ENCODE measurements at places on chromosomes 6 and 20.

DNA sequence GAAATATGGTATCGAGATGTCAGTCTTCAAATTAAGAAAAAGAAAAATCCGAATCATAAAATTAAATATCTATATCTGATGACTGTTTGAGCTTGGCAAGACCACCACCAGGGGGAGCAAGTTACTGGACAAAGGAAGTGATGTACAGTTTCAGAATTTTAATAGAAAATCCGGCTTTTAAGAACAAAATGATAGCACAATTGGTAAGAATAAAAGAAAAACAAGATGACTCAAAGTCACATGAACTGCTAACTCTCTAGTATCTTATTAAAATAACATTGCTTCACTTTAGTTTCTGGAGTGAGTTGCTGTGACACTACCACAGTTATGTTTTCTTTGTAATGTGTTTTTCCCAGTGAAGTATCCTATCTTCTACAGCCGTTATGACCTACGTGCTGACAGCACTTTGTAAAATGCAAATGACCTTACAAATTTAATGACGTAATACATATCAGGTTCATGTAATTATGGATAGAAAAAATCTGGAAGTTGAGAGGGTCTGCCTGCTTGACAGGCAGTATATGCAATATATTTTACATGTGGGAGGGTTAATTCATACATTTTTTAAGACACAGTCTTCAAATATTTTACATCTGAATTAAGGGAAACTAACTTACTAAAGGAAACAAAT lies 405.3 kb upstream of the HS3ST5 start:
- DNase-seq: peak; percentile 5

DNA sequence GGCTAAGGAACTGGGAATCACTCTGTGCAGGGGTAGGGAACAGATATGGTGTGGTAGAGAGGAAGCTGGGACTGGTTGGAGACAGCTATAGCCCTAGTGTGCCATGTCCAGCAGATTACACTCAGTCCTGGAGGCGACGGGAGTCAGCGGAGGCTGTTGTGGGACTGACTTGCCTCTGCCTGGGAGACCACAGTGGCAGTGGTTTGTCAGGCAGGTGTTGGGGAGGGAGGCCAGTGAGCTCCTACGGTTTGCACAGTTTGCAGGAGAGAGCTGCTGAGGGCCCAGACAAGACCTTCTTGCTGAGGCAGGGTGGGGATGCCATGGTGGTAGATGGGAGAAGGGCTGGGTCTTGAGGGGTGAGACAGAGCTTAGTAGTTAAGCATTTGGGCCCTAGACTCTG lies 4.9 kb downstream of the PLCG1 start:
- no peak for DNase-seq

DNA sequence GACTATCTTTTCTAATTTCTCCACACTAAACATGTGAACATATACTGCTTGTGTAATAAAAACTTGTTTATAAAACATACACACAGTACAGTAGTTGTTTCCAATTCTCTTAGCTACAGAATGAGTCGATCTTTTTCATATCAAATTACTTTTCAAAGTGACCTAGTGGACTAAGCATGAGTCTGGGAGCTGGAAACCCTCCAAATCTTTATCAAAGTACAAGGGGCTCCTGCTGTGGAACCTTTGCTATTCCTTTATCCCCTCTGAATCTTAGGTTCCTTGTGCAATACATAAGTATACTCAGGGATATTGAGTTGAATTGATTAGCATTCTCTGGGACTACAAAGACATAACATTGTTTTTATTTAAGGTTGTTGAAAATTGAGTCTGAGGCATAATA lies 48.7 kb upstream of the TAB2 start:
- no peak for DNase-seq

DNA sequence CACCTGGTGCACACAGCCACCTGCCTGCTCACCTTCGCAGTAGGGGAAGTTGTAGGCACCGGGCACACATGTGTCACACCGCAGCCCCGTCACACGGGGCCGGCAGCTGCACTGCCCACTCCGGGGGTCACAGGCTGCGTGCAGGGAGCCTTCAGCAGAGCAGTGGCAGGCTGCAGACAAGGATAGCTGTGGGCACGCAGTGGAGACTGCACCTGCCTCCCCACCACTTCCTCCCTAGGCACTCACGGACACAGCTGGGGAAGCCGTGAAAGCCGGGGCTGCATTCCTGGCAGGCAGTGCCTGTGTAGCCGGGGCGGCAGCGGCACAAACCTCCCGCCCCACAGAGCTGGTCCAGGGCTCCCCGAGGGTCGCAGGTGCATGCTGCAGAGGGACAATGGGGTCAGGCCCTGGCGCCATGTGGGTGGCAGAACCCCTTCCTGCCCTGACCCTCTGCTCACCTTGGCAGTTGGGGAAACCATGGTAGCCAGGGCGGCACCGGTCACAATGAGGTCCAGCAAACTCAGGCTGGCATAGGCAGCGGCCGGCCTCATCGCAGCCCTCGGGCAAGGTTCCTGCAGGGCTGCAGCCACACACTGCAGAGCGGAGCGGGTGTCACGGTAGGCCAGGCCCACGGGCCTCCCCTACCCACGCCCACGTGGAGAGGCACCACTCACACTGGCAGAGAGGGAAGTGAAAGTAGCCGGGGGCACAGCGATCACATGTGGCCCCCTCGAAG lies 29.4 kb downstream of the LAMA5 start:
- no peak for DNase-seq

DNA sequence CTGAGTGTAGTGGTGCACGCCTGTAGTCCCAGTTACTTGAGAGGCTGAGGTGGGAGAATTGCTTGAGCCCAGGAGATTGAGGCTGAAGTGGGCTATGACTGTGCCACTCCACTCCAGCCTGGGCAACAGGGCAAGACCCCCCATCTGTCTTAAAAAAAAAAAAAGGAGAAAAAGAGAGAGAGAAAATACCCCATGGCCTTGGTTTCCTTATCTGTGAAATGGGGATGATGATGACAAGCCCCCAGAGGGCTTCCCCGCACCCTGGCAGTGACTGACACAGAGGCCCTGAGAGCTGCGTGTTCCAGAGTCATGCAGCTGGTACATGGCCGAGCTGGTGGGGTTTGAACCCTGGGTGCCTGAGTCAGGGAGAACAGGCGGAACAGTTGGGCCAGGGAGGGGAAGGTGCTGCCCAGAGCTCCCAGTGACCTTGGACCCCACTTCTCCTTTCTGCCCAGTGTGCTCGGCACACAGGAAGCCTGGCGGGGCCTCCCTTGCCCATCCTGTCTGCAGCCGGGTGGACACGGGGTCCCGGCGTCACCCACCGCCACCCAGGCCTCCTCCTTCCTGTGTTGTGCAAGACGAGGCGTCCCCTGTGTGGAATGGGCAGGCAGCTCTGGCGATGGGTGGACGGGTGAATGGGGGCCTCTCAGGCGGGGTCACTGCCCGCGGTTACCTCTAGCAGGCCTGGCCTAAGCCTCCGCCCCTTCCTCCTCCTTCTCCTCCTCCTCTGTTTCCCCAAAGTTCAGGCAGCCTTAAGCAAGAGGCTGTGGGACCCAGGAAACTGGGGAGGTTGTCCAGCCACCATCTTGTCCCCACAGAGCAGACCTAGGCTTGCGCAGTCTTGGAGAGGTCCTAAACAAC lies 84.2 kb downstream of the CEBPB start:
- DNase-seq: no peak

GRCh38 chr6:84623956-84624680 lies 140.3 kb downstream of the TBX18 start:
- no peak for DNase-seq

- DNase-seq: no peak
Observed at GRCh38 chr6:107676042-107676441, 148.1 kb downstream of the SCML4 start.

GRCh38 chr20:43833511-43834395 lies 80.9 kb upstream of the TOX2 start:
- DNase-seq: no peak

- no peak for DNase-seq
Observed at GRCh38 chr6:2351807-2352431, 106.5 kb upstream of the GMDS start.

GRCh38 chr6:110266996-110267395 lies 86.8 kb downstream of the CDC40 start:
- DNase-seq: no peak

DNA sequence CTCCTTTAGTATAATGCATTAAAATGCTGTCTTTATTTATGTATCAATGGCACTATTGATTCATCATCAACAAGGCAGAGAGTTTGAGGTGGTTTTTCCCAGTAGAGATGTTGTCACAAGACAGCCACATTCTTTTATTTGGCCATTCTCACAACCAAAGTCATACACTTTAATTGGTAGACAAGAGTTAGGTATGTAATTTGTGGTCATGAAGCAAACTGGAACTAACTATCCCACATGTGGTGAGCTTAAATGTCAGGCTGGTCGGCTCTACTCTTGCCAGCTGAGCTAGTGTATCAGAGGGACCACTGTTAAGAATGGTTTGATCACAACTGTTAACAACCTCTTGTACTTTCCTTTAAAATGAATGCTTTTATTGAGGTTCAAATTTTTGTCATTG lies 714.6 kb downstream of the CD109 start:
- no peak for DNase-seq

- DNase-seq: no peak
Observed at GRCh38 chr20:16486532-16486931, 86.7 kb downstream of the KIF16B start.

DNA sequence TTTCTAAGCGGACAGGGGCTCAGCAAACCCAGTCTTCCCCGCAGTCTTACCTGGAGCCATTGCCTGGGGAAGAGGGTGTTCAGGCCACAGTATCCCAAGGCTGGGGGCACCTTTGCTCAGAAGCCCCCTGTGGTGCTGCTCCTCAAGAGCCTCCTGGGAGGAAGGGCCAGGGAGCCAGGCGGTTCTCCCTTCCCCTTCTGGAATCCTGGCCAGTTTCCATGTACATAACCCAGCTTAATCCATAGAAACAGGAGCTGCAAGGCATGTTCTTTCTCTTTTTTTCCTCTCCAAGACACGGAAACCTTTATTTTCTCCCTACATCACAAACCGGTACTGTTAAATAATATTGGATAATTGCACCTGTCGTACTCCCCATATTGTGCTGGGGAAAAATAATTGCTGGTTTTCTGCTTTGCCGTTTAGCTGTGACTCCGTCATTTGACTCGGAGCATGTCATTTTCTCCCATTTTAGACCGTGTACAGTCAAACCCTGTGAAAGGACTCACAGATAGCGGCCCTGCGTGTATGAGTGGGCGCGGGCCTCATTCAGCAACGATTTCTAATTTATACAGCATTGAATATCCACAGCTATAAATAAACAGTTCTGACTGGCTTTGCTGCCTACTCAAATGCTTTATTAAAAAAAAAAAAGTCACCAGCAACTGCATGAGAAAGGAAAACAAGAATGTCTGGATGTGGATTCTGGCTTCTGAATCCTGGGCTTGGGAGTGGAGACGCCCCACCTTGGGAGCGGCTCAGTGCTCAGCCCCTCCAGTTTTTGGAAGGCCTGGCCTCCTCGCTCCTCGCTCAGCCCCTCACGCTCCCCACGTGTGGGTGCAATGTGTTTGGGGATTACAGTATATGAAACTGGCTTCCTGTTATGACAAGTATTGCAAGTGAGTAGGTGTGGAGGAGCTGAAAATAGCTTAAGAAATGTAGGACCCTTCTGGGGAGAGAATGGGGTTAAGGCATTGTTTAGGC lies 67.3 kb downstream of the ADTRP start:
- no peak for DNase-seq

DNA sequence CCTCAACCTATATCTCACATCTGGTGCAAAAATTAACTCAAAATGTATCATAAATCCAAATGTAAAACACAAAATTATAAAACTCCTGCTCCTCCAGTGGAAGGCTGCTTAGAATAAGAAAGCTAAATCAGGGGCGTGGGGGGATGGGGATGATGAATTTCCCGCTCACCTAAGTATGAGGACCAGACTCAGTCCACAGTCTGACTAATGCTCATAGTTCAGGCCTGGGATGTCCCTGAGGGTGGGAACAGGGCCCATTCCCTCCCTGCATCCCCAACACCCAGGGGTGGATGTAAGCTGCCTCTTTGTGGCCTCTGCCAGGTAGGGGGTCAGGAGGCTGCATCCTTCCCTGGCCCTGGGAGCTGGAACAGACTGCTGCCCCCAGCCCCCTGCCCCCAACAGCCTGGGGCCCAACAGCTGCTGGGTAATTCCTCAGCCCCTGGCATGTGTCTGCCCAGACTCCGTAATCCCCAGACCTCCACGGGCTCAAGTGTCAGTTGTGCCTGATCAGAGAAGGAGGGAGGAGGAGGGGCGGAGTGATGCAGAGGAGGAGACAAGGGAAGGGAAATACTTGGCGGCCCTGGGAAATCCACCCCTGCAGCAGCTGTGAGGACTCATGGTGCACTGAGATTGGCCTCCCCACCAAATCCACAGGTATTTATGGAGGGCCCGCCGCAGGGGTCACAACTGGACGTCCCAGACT lies 224.5 kb downstream of the PREX1 start:
- no peak for DNase-seq

GRCh38 chr20:49786196-49786595 lies 26.4 kb upstream of the SLC9A8 start:
- no peak for DNase-seq

- DNase-seq: no peak
Observed at GRCh38 chr6:136641873-136642465, 91.7 kb upstream of the MAP7 start.

DNA sequence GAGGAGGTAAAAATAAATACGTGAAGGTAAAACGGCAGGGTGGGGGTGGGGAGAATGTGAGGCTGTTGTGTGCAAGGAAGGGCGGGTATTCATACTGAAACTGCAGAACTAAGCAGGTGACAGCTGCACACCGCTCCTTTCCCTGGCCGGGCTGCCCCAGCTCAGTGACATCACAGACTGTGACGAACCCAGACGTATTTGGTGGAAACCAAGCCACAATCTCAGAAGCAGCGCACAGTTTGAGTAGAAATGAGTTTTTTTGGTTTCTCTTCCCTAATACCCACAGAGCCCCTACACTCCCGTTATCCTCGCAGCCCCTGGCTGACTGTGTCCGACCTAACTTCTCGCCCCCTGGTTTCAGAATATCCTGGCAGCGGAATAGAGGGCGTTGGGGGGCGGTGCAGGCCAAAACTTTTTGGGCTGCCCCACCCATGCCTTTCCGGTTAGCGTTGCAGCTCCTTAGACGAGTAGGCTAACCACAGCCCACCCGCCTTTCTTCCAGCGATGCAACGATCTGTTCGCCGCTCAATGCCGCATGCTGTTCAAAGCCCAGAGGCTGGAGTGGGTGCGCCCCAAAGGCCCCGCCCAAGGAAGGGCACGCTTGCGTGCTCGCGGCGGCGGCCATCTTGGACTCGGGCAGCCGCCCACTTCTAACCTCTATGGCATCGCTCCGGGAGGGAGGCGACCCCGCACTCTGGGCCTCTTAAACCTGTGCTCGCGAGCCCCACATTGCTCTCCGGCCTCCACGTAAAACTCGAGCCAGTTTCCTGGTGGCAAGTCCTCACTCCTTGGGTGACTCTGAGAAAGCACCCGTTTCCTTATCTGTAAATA lies 9.1 kb downstream of the BAK1 start:
- DNase-seq: peak; percentile 89

Data from large intestine (tissue), 12 donors.